ENCODE measurements at places on chromosomes 2 and 18.
A peak's percentile ranks its signal among the peaks of the same experiment; 100 is the strongest.

DNA sequence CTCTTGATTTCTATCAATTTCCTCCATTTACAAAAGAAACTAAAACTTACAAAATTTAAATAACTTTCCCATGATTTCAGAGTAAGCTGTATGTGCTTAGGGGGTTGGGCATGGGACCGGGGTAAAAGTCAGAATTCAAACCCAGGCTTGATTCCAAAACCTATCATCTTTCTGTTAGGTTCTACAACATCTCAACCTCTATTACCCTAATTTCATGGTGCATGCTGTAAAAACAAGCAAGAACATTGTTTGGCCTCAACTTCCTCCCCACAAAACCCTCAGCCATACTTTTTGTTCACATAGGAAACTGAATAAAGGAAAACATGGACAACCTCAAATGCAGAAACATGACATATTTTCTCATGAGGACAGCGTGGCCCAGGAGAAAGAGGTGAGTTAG lies 59.3 kb downstream of the RDH14 start:
- no peak for DNase-seq

- DNase-seq: peak; percentile 28
These were observed 62.2 kb downstream of the GALNT14 start for GRCh38 chr2:31075941-31076590.

GRCh38 chr2:227204452-227204851 lies 40.0 kb downstream of the COL4A3 start:
- no peak for DNase-seq

- no peak for DNase-seq
These were observed 44.6 kb upstream of the REG3G start for GRCh38 chr2:78980871-78981270.

DNA sequence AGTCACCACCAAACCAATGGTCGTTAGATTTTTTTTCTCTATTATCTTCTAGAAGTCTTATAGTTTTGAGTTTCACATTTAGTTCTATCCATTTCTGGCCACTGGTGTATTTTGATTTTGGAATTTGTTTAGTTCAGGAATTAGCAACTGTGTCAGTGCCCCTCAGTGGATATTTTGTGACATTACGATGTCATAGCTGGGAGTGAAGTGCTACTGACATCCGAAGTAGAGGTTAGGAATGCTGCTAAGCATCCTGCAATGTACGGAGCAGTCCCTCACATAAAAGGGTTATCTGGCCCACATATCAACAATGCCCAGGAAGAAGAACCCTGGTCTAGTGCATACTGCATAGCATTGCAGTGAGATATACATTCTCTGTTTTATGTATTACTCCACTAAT lies 157.4 kb upstream of the RGPD4 start:
- DNase-seq: peak; percentile 45

DNA sequence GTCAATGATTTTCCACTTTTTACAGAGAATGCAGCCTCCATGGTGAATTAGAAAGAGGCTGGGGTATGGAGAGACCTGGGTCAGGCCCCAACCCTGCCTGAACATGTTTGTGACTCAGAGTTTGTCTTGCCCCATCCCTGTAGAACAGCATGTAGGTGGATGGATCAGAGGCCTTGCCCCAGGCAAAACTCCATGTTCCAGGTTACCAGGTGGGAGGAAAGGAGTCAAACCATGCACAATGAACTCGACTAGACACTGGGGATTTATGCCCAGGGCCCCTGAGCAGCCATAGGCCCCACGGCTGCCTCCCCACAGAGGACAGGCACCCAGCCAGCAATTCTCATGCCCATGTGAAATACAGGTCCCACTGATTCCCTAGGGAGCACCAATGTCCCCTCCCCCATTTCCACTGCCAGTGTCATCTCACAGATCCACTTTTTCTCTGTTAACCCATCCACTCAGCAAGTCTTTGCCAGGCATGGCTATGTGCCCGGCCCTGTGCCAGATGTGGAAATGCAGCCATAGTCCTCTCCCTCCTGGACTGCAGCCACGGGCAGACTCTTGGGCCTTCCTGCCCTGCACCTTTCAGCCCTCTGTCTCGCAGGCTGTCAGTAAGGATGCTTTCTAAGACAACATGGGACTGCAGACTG lies 737.8 kb upstream of the HS6ST1 start:
- no peak for DNase-seq

DNA sequence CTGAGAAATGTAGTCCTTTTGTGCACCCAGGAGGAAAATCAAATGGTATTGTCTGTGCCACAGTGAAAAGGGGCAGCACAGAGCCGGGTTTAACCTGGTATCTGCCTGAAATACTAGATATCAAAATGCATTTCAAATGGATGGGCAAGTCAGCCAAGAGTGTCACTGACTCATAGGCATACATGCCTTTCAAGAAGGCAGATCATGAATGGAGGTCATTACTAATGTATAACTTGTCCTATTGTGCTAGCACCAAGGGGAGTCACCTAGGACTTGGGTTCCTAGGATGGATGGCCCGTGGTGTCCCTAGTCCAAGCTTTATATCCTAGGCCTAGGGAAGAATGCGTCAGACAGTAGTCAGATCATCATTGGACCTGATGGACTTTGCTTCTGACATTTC lies 49.9 kb downstream of the TCF7L1 start:
- DNase-seq: no peak

- DNase-seq: no peak
These were observed 201.7 kb downstream of the NRP2 start for GRCh38 chr2:205883965-205884364.

DNA sequence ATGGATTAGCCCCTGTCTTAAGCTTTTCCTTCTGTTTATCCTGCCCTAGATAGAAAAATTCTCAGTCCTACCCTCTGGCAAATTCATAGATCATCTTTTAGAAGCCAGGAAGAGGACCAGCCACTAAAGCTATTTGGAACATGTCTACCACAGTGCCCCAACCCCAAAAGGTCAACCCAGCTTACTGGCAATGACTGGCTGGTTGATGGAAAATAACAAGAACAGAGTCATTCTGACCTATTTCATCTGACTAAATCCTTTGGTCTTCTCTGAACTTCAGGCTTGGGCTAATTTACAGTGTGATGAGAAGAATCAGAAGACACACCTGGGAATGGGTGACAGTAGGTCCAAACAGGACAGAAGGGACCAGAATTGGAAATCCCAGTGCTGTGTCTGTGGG lies 227.3 kb upstream of the CCDC68 start:
- no peak for DNase-seq

GRCh38 chr2:153074207-153074606 lies 355.8 kb downstream of the ARL6IP6 start:
- DNase-seq: no peak

- peak; percentile 74 for DNase-seq
These were observed 72.2 kb upstream of the THUMPD2 start for GRCh38 chr2:39851251-39851650.

DNA sequence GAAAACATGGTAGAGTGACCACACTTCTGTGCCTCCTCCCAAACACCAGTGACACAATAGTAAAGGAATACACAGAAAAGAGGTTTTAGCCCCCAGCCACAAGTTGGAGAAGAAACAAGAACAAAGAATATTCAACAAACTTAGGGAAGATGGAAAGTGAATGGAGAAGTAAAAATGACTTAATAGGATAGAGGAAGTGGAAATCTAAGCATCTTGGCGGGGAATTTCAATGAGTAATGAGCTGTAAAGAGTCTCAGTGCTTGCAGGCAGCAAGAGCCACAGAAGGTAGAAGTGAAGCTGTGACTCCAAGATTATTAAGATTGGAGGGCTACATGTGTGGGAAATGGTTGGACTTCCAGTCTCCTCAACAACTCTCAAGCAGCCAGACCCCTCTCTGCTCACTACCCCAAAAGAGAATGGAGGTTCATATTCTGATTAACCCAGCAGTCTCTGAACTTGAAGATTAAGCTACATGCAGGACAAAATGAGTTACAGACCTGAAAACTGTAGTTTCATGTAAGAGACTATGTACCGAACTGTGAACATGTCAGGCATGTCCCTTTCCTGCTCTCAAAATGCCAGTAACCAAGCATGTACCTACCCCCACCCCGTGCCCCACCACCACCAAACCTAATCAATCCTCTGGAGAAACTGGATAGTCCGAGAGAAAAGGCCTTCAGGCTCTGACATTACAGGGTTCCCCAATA lies 16.9 kb upstream of the HNRNPLL start:
- peak; percentile 18 for DNase-seq

GRCh38 chr2:43178602-43179542 lies 47.5 kb downstream of the ZFP36L2 start:
- DNase-seq: peak; percentile 76

DNA sequence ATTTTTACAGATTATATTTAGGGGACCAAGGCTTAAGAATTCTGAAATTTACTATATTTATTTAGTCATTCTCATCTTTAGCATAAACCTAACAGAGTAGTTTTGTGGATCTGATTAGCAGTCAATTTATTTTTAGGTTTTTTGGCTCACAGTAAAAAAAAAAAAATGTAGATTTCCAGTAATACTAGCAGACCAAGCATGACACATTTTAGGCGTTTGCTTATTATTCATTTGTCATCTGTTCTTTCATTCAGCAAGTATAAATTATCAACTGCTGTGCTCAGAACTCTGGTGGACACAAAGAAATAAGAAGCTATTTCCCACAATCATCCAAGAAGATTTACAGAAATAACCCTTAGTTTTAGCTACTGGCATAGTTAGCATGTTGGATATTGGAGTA lies 20.6 kb downstream of the PDE1A start:
- peak; percentile 74 for DNase-seq

GRCh38 chr2:29082804-29083495 lies 8.6 kb upstream of the PCARE start:
- no peak for DNase-seq

GRCh38 chr2:26605195-26605998 lies 35.8 kb downstream of the CIB4 start:
- peak; percentile 39 for DNase-seq

DNA sequence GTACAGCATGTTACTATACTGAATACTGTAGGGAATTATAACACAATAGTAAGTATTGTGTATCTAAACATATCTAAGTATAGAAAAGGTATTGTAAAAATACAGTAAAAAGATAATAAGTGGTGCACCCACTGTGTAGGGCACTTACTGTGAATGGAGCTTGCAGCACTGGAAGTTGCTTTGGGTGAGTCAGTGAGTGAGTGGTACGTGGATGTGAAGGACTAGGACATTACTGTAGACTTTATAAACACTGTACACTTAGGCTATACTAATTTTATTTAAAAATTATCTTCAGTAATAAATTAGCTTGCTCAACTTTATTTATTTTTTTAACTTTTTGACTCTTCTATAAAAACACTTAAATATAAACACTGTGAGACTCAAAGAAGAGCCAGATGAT lies 82.6 kb downstream of the MTA3 start:
- DNase-seq: no peak

- no peak for DNase-seq
These were observed 126.5 kb upstream of the FBXO11 start for GRCh38 chr2:48032765-48033164.

Measured in fibroblast of upper back skin (primary cell).